ENCODE measurements at places on chromosomes 1 and 21.

DNA sequence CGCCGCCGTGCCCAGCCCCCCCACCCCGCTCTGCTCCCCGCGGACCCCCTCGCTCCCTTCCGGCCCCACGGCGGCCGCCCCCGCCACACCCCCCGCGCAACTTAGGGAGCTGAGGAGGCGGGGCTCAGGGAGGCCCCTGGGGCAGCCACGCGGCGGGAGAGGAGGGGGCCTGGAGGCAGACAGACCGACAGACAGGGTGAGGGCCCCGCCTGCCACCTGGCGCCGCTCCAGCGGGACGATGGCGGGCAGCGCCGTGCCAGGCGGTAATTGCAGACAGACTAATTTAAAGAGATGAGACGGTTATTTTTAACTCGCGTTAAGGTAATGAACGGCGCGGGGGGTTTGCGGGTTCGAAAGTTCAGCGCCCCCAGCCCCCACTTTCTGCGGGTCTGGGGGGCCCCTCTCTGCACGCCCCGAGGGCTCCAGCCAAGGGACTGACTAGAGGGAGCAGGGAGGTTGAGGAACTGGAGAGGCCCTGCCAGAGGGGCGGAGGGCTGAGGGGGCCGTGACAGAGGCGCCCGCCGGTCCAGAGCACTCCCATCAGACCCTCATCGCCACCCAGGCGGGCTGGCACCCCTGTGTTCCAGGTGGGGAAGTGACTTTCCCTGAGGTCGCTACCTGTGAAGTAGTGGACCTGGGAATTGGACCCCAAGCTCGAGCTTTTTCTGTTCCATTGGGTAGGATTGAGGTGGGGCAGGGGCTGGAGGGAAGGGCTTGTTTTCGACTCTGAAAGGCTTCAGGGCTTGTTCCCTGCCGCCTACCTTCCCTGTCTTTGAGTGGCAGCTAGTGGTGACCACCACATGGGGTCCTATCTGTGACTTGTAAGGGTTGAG, 5.4 kb downstream of the FOXO6 start:
- DNase-seq: peak; percentile 37

DNA sequence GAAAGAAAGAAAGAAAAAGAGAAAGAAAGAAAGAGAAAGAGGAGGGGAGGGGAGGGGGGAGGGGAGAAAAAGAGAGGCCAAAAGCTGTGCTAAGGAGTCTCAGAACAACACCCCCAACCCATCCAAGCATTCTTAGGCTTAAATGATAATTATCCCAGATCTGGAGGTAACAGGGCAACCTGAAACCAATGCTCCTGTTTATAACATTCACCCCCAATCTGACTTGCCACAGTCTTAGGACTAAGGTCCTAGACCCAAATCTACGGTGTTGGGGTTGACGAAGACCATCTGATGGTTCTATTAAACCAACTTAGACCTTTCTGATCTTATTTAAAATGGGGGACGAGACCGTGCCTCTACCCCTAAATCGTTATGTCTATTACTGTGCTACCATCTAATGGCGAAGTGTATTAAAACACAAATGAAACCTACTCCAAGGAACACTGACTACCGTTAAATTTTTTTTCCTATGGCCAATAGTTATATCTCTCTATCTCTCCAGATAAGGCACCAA, 119.3 kb upstream of the CDC42BPA start:
- no peak for DNase-seq

- DNase-seq: no peak
Measured at GRCh38 chr1:156660752-156661112, 16.5 kb downstream of the NES start.

DNA sequence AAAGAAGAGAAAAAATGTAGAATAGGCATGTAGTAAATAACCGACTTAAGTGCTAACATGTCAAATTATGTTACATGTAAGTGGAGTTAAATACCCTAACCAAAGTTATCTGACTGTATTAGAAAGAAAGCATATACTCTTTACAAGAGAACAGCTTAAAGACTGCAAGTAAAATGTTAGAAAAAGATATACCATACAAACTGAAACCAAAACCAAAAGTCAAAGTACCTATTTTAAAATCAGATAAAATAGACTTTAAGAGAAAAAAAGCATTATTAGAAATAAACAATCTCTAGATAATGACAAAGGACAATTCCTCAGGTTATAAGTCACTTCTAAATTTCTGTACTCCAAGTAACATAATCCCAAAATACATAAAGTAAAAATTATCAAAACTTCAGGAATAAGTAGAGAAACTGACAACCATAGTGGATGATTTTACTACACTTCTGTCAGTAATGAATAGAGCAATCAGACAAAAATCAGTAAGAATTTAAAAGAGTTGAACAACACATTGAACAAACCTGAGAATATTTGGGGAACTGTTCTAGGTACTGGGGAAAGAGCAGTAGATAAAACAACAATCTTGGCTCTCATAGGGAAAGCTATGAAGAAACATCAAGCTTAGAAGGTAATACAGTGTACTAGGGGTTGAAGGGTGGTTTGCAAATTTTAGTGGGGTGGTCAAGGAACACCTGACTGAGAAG, 127.3 kb downstream of the TBX19 start:
- no peak for DNase-seq

DNA sequence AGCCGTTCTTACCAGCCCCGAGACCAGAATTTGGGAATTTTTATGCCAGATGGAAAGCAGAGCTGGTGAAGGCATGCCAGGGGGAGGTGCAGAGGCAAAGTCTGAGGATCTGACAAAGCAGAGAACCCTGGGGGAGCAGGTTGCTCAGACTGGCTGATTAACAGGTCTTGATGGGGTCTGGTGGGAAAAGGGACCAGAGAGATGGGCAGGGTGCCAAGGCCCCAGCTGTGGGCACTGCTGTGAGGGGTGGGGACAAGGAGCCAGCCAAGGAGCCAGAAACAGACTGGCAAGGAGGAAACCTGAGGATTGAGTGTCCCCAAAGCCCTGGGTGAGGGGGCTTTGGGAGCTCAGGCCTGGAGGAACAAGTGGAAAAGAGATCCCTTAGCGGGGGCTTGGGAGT, 21.4 kb downstream of the RPS6KA1 start:
- DNase-seq: no peak

- DNase-seq: no peak
Measured at GRCh38 chr1:228463009-228463558, 24.1 kb upstream of the RNF187 start.

DNA sequence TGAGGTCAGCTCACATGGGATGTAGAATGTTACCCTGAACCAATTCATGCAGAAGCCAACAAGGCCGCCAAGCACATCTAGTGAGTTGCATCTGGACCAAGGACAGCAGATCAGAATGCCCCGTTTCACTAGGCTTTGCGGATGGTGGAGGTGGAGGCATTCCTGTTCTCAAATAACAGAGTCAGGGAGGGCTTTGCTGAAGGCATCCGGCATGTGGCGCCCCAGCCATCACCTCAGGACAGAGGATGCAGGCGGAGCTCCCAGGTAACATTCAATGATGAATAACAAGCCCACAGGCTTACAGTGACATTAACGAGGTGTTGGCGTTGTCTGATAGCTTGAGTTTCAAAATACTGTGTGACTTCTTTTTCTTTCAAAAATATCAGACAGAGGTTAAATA, 476.2 kb downstream of the CAMTA1 start:
- DNase-seq: no peak

DNA sequence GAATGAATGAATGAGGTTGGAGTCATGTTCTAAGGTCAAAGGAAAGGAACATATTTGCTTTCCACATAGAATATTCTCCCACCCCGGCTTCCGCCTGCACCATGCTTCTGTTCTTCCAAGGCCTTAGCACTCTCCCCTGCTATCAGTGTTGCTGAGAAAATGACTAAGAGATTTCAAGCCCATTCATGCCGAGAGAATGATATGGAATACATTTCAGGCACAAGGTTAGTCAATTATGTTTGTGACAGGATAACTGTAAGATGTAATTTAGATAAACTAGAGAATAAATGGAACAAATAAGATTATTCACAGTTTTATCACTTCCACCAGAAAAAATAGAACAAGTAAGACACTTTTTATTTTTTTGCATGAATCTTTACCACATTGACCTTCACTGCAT, 122.6 kb downstream of the PLD5 start:
- no peak for DNase-seq

- no peak for DNase-seq
Measured at GRCh38 chr1:86933562-86934377, 19.3 kb downstream of the HS2ST1 start.

DNA sequence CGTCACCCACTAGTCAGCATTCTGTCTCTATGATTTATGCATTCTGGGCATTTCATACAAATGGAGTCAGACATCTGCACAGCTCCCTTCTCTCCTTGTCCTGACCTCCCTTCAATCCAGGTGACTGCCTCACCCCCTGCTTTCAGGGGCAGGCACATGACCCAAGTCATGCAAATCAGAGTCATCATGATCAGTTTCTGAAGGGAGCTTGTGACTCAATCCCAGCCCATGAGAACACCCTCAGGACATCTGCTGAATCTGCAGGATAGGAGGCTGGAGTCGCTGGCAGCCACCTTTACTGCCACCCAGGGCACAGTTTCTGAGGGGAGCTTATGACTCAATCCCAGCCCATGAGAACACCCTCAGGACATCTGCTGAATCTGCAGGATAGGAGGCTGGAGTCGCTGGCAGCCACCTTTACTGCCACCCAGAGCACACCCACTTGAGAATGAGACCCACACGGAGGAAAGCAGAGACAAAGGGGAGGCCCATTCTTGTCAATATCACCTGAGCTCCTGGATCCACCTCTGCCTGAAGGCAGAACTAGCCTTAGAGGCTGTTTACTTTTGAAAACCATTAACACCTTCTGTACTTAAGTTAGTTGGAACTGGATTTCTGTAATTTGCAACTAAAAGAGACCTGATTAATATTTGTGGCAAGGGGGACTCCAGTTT, 62.3 kb upstream of the SLC25A33 start:
- DNase-seq: no peak

GRCh38 chr1:235019471-235019870, 109.2 kb downstream of the TOMM20 start:
- DNase-seq: no peak

DNA sequence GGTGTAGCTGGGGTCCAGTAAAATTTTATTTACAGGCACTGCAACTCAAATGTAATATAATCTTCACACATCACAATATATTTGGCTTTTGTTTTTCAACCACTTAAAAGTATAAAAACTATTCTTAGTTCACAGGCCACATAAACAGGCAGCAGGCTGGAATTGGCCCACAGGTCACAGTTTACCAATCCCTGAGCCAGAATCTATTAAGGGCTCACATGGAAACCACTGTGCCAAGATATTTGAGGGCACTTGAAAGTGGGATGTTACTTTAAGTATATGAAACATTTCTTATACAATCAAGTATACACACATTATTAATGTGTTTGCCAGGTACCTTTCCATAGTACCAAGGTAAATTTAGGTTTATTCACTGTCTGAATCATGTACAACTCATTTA, 71.9 kb upstream of the PRDX6 start:
- no peak for DNase-seq

DNA sequence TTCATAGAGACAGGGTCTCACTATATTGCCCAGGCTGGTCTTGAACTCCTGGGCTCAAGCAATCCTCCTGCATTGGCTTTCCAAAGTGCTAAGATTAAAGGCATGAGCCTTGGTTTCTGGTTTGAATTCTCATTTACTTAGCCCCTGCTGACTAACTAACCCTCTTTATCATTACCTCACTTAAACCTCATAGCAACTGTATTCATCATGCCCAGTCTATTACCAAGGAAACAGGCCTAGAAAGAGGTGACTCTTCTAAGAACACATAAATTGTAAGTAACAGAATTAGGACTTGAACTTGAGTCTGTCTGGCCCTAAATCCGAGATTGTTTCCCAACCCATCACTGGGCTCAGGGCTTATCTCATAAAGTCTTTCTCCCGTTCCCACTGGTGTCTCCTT, 44.2 kb downstream of the TMEM53 start:
- no peak for DNase-seq

- no peak for DNase-seq
Measured at GRCh38 chr1:75548721-75549480, 62.0 kb downstream of the SLC44A5 start.

- DNase-seq: no peak
Measured at GRCh38 chr1:41976671-41977070, 57.9 kb upstream of the HIVEP3 start.

- DNase-seq: no peak
Measured at GRCh38 chr1:193342811-193343210, 156.4 kb upstream of the B3GALT2 start.

GRCh38 chr1:19427087-19427781, 58.1 kb downstream of the CAPZB start:
- no peak for DNase-seq

DNA sequence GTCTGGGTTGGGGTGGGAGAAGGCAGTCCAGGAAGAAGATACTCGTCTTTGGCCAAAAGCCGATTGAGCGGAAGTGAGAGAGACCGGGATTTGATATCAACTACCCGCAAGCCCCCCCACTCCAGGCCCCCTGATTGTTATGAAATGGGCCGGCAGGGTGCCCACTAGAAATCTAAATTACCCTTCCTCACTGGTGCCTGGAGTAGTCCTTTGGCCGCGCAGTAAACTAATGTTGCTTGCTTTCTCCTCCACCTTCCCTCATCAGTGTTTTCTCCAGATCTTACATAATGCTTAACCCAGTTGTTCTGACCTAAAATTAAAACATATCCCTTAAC, 119.2 kb upstream of the BARHL2 start:
- no peak for DNase-seq

- DNase-seq: no peak
Measured at GRCh38 chr1:175969231-175969630, 225.8 kb upstream of the TNR start.

DNA sequence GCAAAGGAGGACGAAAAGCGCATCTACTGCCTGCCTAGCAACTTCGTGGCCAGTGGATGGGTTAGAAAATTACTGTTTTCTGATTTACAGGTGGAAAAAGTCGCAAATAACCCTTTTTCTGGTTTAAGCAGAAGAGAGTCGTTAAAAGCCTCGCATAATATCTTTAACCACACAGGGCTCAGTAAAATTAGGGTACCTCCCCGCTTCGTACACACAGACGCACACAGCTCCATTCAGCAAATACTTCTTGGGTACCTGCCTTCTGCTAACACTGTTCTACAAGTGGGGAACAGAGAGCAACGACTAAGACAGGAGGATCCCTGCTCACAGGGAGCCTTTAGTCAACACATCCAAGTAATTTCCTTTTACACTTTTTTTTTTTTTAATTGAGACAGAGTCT, 704 bp downstream of the ALG6 start:
- DNase-seq: no peak

DNA sequence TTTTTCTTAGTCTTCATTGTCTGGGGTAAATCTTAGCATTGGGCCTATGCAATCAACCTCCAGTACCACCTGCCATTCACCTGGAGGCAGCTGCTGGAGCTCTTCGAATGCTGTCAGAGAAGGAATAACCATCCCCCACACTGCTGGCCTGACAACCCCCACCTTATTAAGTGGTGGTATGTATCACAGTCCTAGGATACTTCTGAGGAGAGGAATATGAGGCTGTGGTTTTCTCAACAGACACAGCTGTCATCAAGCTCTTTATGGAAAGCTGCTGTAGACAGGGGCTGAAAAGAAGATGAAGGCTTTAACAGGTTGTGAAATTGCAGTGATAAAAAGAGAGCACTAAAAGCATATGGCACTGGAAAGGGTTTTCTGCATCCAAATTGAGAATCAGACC, 61.7 kb downstream of the TSEN15 start:
- DNase-seq: no peak
